ENCODE measurements at places on chromosomes 7 and 10. TPM values are rescaled to one million over a fixed set of nuclear protein-coding genes. Genes with fewer than 3 reads are reported as not detected.

The PLA2G12B gene
- not detected for polyA plus RNA-seq

The SPDYE2 gene
- 8.2 TPM for polyA plus RNA-seq

The PAPOLB gene
- polyA plus RNA-seq = not detected

DNA sequence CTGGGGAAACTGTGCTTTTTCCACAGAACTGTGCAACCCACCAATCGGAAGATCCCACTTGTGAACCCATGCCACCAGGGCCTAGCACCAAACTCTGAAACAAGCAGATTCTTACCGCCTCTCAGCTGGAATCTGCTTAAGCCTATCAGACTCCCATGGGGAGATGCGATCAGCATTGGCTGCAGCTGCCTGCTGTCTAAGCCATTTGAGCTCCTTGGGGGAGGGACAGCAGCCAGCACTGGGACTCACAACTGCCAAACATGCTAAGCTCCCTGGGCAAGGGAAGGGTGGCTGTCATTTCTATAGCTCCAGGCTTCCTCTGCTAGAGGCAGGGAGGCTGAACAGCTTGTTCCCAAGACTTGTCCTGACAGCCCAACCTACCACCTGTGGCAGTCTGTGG, 283.8 kb downstream of the CDK14 start:
- DNase-seq = peak; percentile 10

GRCh38 chr10:1316809-1317143, 260.6 kb downstream of the WDR37 start:
- no peak for DNase-seq

Measured in muscle of back (tissue), 13 donors.